ENCODE measurements at places on chromosomes 13 and 19.

- no peak for DNase-seq
These were observed 298.6 kb downstream of the ZNF536 start for GRCh38 chr19:30670562-30671366.

DNA sequence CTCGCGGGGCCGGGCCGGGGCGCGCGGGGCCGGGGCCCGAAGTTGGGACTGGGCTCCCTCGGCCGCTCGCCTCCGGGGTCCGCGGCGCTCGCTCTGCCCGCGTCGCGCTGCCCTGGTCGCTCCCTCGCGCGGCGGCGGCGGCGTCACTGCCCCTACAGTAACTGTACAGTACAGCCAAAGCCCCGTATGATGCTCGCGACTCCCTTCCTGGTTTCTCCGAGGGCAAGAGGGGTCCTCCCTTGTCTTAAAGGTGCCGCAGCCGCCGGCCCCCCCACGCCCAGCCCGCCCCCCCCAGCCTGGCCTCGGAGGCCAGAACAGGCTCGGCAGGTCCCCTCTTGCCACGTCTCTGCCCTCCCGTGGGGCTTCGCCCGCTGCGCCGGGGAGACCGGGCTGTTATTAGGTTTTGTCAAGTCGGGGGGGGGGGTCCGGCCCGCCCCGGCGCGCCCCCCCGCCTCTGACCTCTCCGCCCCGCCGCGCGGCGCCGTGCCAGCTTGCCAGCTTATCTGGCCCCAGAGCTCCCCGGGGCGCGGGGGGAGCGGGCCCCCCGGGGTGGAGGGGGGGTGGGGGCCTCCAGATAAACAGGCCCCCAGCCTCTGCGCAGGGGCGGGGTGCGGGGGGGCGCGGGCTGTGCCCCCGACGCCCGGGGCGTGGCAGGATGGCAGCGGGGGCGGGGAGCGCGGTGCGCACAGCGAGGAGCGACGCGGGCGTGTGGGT lies at the start of gene ZBTB7A:
Gene ZBTB7A (minus strand): TSS at position 218 of the 714 bp plus-strand sequence. CDS start 11,667 bp downstream, outside the sequence.
- DNase-seq, result peak; percentile 75

DNA sequence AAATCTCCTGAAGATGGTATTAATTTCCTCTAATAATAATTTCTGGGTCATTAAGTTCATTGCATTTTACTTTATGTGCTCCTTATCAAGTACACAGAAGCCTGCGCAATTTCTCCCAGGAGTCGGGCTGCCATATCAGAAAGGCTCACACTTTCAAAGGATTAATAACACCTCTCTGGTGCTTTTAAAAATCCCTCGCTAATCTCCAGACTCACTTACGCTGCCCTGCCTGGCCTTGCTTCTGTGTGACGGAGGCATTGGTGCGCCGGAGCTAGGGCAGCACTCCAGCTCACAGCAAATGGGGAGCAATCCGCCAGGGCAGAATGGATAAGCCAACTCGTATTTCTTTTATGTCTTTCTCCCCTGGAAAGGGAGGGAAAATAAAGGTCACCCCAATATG lies 300.8 kb downstream of the EFNB2 start:
- no peak for DNase-seq

DNA sequence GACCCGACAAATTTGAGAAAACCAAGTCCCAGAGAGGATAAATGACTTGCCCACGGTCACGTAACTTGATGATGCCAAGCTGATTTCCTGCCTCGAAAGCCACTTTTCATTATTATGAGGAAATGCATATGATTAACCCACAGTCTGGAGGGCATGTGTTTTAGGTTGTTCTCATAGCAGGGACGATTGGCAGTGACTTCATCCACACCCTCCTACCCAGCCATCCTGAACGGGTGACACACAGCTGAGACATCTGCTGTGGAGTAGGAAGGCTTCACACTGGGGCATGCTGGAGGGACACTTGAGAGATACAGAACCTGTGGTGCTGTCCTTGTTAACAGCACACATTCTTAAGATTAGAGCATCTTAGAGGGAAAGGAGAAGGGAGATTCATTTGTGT lies 65.4 kb upstream of the WDFY2 start:
- DNase-seq, result peak; percentile 69

DNA sequence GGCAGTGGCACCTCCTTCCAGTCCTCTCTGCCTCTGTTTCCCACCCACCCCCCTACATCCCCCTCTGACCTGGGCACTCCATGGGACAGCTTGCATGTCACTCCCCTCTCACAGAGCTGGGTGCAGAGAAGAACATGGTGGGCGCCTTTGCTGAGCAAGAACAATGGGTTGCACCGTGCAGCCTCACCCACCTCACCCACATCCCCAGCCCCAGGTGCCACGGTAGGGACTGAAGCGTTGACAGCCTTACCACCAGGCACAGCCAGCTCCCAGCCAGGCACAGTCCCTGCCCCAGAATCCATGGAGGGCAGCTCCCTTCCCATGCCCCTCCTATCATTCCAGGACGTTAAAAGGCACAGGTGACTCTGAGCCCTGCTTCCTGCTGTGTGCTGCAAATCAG lies 93.1 kb upstream of the VSTM2B start:
- no peak for DNase-seq

- no peak for DNase-seq
These were observed 204.9 kb downstream of the USP12 start for GRCh38 chr13:26966701-26967080.

DNA sequence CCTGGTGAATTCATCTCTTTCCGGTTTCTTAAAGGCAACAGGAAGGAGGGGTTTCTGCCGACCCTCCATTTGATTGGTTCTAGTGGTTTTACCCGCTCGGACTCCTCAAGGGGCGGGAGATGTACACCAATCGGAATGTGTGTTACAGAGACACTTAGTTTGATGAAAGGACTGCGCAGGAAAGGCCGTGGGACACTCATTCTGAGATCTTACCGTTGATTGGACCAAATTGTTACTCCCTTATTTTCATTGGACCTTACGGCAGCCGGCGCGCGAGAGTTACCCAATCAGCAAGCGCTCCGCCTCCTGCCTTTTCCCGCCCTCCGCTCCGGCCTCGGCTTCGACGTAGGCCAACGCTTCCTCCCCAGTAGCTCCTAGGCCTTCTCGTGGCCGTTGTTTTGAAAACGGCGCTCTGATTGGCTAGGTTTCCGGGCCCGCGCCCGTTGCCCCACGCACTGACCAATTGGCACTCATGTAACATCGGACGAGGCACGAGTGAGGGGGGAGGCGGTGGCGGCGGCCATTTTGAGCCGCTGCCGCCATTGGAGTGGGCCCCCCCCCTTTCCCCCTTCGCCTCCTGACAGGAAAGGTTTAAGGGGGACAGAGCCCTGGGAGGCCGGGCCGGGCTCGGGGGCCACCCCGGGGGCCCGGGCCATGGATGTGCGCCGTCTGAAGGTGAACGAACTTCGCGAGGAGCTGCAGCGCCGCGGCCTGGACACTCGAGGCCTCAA lies at the start of gene HNRNPUL1:
Gene HNRNPUL1 (plus strand): TSS at position 523 of the 731 bp plus-strand sequence. CDS start 132 bp downstream, at position 655.
- DNase-seq, result peak; percentile 100

GRCh38 chr19:11673608-11674041 lies 65.1 kb downstream of the ZNF823 start:
- DNase-seq, result no peak

GRCh38 chr13:72590091-72590740 lies 137.2 kb downstream of the MZT1 start:
- DNase-seq, result no peak

DNA sequence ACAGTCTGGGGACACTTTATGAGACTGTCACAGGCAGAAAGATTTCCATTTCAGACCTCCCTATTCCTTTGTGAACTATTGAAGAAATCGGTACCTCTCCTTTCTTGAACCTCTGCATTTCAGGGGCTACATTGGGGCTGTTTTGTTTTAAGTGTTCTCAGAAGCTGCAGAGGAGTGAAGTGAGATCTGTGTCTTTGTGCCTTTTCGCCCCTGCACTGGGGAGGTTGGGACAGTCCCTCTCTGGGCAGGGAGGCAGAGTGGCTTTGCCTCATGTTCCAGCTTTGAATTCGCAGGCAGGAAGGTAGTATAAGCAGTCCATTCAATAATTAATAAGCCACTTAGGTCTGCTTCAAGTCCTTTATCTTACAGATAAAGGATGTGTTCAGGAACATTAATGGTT lies 9.5 kb upstream of the AMER2 start:
- no peak for DNase-seq

DNA sequence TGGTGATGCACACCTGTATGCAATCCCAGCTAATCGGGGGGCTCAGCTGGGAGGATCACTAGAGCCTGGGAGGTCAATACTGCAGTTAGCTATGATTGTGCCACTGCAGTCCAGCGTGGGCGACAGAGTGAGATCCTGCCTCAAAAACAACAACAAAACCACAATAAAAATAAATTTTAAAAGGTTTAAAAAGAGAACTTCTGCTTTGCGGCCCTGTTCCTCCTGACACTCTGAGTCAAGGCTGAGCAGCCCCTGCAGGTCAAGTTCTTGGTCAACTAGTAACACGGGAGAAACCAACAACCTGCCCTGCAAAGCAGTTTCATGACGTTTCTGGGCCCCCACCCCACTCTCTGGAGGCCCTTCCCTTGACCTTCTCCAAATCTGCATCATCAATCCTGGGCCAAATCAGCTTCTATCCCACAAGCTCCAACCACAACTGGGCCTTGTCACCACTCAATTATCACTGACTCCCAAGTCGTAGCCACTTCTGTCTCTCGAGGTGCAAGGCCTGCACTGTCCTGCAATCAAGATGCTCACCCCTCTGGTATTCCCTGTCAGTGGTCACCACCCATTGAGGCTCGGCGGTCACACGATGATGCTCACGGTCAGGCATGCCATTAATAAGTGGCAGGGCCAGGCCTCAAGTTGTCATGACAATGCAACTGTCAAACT lies 7.5 kb downstream of the ELAVL1 start:
- DNase-seq, result peak; percentile 66

DNA sequence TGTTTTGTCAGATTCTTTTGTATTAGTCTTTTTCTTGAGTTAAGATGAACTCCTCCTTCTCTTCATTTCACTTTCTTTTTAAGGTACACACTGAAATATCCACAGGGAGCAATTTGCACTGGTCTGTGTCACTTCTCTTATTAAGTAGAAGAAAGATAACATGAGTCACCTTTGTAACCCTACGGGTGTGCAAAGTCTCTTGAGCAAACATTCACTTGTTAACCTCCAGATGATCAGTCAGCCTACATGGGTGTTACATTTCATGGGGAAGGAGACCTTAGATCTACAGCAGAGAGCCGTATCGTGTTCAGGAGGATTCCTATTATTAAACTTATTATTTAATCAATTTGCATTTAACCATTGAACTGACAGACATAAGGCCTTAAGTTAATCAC lies 5.1 kb downstream of the ZNF507 start:
- peak; percentile 11 for DNase-seq

- DNase-seq, result no peak
These were observed 117.3 kb downstream of the ZDHHC20 start for GRCh38 chr13:21341637-21342422.

- DNase-seq, result peak; percentile 38
These were observed 36.5 kb upstream of the TSHZ3 start for GRCh38 chr19:31385744-31386143.

DNA sequence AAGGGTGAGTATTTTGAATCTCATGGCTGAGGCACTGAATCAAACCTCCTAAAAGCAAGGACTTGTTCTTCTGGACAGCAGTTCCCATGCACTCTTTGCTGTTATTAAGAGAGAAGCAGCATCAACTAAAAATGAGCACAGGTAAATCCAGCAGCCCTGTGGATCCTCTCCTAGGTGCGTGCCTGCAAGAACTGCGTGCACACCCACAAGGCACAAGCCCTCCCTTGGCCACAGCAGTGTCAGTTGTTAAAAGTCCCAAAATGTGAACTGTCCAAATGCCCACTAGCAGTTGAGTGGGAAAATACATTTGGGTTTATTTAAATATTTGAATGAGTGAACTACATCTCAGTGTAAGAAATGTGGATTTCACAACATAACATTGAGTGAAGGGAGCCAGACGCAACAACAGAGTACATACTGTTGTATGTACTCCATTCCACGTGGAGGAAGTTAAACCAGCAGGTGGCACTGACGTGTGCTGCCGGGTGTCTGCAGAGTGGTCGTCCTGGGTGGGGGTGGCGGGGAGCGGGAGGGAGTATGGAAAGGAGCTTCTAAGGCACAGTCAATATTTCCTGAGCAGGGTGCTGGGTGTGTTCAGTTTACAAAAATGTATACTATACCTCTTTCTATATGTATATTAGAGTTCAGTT lies 266.4 kb downstream of the NALCN start:
- DNase-seq, result peak; percentile 73

- no peak for DNase-seq
These were observed 481.9 kb downstream of the COG6 start for GRCh38 chr13:40137400-40137799.

GRCh38 chr13:46168341-46168740 lies 13.6 kb downstream of the LCP1 start:
- no peak for DNase-seq

GRCh38 chr13:102694937-102695336 lies at the start of gene METTL21C:
Gene METTL21C, minus strand, starts transcription at chr13:102695044. Its CDS starts 546 bp downstream, at chr13:102694498.
- no peak for DNase-seq

DNA sequence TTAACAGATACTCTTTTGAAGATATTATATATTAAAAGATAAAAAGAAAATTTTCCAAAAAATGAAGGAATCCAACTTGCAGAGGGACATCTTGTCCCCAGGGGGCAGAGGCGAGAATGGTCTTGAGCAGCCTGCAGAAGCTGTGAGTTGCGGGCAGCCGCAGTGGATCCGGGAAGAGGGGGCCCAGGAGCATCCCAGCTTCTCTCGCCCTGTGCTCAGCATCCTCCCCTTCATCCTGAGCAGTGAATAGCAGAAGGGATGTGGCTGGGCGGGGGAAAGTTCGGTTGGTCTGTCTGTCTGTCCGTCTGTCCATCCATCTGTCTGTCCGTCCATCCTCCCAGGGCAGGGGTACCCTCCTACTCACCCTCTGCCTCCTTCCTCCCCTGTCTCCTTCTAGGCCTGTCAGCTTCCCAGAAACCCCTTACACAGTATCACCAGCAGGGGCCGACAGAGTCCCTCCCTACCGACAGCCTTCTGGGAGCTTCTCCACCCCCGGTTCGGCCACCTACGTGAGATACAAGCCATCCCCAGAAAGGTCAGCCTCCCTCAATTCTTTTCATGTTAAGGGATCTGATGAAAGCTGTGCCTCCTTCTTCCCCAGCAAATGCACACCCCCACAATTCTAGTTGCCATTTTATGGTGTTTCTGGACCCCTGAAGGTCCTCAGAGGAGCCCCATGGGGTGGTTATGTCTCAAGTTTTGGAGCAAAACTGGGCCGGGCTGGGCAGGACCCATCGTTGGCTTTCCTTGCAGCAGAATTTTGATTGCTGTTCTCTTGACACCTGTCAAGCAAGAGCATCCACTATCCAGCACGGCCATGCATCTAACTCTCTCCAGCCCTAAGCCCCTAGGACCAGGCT lies 81.6 kb downstream of the DPF1 start:
- DNase-seq, result peak; percentile 57

- DNase-seq, result no peak
These were observed 23.9 kb downstream of the CCDC70 start for GRCh38 chr13:51885651-51886050.

DNA sequence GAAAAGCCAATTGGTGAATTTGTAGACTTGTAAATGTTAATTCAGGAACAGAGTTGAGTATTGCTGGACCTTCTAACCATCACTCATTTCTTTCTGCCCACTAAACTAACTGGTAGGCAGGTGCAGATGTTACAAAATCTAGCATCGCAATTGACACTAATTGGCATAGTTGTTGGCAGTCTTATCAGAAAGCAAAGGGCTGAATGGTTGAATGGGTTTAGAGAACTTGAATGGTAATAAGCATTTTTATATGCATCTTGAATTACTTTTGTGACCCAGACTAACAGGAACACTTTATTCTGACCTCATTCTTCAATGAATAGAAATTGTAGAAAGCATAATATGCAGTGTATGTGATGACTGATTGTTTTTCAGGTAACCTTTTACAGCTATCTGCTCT lies 189.1 kb downstream of the GGACT start:
- DNase-seq, result no peak

Data from LHCN-M2 (cell line).